Occipital lobe (tissue), 3 donors: ENCODE measurements at places on chromosomes 1 and 21.

GRCh38 chr1:164382384-164382783 is 176.6 kb upstream of the PBX1 start:
- DNase-seq = no peak

DNA sequence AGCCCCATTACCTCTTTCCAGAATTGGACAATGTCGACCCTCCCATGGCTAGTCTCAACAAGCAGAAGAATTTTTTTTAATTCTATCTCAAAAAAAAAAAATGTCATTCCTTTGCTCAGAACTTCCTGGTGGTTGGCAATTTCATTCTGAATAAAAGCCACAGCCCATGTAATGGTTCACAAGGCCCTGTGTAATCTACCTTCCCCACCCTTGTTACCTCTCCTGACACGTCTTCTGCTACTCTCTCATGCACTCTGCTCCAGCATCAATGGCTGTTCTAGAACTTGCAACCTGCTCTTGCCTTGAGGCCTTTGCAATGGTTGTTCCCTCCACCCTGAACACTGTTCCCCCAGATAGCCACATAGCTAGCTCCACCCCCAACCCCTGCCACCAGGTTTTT is 25.4 kb downstream of the NUAK2 start:
- no peak for DNase-seq

GRCh38 chr1:159942632-159943277 is 2.7 kb downstream of the IGSF9 start:
- DNase-seq = no peak

GRCh38 chr1:231407547-231408396 is 14.3 kb downstream of the EGLN1 start:
- no peak for DNase-seq

DNA sequence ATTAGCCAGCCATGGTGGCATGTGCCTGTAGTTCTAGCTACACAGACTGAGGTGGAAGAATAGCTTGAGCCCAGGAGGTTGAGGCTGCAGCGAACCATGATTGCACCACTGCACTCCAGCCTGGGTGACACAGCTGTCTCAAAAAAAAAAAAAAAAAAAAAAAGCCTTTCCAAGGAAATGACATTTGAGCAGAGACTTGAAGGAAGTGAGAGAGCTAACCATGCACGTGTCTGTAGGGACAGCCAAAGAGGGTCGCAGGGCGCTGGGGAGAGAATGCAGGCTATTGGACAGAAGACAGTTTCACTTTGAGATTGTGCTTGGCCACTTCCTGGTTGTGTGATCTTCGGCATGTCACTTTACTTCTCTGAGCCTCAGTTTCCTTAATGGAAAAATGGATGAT is 6.8 kb downstream of the HCRTR1 start:
- DNase-seq = no peak
